ENCODE measurements at places on chromosomes 13 and 19.

- no peak for DNase-seq
Observed at GRCh38 chr13:47499358-47500150, 501.5 kb downstream of the SUCLA2 start.

DNA sequence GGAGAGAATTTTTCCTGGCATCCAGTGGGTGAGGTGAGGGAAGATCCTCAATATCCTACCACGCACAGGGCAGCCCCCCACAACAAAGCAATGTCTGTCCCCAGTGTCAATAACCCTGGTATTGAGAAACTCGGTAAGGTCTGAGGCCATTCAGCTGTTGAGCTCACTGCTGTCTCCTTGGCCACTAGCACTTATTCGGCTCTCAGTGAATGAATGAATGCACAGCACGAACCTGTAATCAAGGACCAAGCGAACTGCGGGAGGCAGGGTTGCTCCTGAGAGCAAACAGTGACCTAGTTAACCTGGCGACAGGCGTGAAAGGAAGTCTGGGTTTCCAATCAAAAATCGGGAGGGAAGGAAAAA, 640 bp downstream of the ZSCAN5A start:
- DNase-seq, result no peak

GRCh38 chr13:29696606-29697005, 101.1 kb upstream of the SLC7A1 start:
- DNase-seq, result no peak

DNA sequence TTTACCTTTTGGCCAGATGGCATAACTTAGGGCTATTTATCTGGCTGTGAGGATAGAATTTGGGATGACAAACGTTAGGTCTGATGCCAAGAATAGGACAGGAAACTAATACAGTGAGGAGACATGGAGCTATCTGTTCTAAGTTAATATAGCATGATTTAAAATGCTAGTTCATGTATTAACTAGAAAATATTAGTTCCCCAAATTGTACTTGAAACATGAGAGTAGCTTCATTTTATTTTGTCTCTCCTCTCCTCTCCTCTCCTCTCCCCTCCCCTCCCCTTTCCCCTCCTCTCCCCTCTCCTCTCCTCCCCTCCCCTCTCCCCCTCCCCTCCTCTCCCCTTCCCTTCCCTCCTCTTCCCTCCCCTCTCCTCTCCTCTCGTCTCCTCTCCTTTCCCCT, 101.1 kb upstream of the MYO16 start:
- no peak for DNase-seq

DNA sequence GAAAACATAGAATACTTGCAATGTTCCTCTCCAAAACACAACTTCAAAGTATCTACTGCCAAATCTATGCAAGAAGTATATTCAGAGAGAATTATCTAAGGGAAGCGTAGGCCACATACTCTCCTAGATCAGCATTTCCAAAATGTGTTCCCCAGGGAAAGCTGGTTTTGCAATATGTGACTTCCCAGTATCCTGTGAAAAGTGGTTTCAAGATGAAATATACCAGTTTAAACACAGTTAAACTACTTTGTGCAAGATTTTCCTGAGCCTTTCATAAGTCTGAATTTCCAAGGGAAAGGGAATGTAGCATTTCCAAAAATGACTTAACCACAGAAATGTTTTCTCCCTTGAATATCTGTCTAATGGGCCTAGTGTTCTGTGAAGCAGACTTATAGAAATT, 7.6 kb downstream of the STARD13 start:
- DNase-seq, result no peak

Measured in LNCaP clone FGC (cell line).